Caco-2 (cell line): ENCODE measurements at places on chromosomes 7 and 10.
A peak's percentile ranks its signal among the peaks of the same experiment; 100 is the strongest.

DNA sequence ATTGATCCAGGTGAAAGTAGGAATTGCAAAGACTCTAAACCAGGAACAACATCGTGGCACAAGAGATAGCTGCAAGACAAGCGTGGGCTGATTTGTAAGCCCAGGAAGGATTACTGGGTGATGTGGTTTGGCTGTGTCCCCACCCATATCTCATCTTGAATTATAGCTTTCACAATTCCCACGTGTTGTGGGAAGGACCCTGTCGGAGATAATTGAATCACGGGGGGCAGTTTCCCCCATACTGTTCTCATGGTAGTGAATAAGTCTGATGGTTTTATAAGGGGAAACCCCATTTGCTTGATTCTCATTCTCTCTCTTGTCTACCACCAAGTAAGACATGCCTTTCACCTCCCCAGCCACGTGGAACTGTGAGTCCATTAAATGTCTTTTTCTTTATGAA is 59.5 kb downstream of the ST8SIA6 start:
- no peak overlapping the region for H3K4me3 ChIP-seq
- no peak for DNase-seq
- no peaks in the 10 kb centered on the region for H3K27me3 ChIP-seq

GRCh38 chr10:125721035-125721434 is 1.5 kb downstream of the EDRF1 start:
- no peak overlapping the region for H3K27ac ChIP-seq
- H3K4me3 ChIP-seq: peak overlapping the region; percentile 75
- no peaks in the 10 kb centered on the region for H3K27me3 ChIP-seq
- DNase-seq: no peak
- H3K36me3 ChIP-seq: peaks cover 2% of the 10 kb centered on the region; the same call in 1 of the 2 replicates

DNA sequence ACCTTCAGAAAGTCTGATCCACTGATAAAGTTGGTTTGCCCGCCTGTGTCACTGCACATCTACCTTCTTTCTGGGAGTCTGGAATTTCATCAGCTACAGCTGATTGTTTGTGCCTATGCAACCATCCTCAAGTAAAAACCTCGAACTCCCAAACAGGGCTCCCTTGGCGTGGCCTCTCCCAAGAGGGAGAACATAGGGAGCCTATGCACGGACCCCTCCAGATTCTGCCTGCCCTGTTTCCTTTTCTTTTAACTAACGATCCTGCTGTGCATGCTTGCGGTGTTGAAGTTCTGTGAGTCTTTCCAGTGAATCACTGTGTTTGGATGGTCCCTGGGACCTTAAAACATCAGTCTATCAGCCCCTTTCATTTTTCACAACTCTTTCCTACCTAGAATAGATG is 226.9 kb upstream of the SEMA3D start:
- H3K4me3 ChIP-seq: no peak overlapping the region
- no peak for DNase-seq
- no peaks in the 10 kb centered on the region; the same call in 1 of the 2 replicates for H3K36me3 ChIP-seq
- no peaks in the 10 kb centered on the region for H3K27me3 ChIP-seq

DNA sequence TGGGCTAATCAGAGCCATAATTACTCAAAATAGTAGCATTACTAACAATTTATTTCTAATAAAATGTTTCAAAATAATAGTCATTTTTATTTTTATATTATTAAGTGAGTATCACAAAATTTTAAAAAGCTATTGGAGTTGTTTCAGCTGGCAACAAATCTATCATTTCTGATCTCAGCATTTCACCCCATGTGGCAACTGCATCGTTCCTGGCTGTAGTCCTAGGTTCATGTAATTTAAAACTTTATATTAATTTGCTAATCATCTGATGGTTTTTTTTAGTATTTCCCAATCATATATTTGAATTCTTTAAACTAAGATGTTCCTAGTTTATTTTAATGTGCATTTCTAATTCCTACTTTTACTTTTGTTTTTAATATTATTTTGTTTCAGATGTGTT is 293.0 kb upstream of the AKR1E2 start:
- no peaks in the 10 kb centered on the region for H3K27me3 ChIP-seq
- H3K27ac ChIP-seq: no peak overlapping the region

DNA sequence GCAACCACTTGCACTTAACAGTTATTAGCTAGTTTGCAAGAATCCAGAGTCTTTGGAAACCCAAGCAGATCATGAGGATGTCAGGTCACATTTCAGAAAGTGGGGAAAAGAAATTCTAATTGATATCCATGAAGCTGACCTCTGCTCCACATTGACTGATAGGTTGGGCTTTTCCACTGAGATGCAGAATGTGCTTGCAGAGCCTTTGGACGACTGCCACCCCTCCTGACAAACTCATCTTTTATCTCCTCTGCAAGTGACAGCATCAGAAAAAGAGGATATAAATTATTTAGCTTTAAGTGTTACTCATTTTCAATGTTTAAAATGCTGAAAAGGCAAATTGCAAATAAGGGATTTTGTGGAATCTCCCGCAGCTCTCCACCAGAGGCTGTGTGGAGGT is 75.3 kb downstream of the C10orf90 start:
- H3K27ac ChIP-seq: no peak overlapping the region
- no peaks in the 10 kb centered on the region for H3K36me3 ChIP-seq
- DNase-seq: no peak
- H3K4me1 ChIP-seq: no peaks in the 10 kb centered on the region
- no peaks in the 10 kb centered on the region for H3K27me3 ChIP-seq

DNA sequence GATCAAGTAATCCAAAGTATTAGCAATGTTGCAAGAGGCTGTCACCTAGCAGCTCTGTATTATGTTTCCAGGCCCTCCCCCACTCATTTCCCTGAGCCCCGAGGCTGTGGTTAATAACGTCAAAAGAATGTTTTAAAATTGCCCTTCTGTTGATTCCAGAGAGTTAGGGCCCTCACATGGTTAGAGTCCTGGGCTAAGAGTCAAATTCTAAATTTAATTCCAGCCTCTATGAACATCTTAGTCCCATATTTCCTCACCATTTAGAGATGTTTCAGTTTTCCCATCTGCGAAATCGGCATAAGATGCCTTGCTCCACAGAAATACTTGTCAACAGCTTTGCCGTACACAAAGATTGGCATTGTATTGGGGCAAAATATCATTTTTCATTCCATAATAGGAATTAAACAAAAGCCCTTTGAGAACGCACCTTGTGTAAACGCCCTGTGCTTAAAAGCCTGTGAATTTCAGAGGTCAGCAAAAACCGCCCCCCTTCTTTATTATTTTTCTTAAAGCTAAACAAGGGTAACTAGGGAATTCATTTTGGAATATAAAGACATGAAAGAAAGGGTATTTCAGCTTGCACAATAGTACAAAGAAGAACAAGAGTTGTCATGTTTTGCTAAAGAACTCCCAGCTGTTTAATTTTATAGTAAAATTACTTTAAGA is 135.8 kb downstream of the ARID5B start:
- H3K27ac ChIP-seq: peak overlapping the region; percentile 83
- DNase-seq: peak; percentile 62
- H3K4me3 ChIP-seq: no peak overlapping the region
- no peaks in the 10 kb centered on the region for H3K27me3 ChIP-seq

GRCh38 chr7:16929146-16929762 is 47.5 kb upstream of the AGR3 start:
- peaks cover 2% of the 10 kb centered on the region; the same call in 1 of the 2 replicates for H3K36me3 ChIP-seq
- no peaks in the 10 kb centered on the region for H3K27me3 ChIP-seq
- H3K27ac ChIP-seq: no peak overlapping the region
- peaks cover 10% of the 10 kb centered on the region for H3K4me1 ChIP-seq
- no peak for DNase-seq

GRCh38 chr10:129677377-129677927 is 210.4 kb downstream of the MGMT start:
- DNase-seq: no peak
- H3K4me3 ChIP-seq: no peak overlapping the region

GRCh38 chr10:33423154-33423529 is 88.7 kb upstream of the NRP1 start:
- no peak for DNase-seq
- no peaks in the 10 kb centered on the region for H3K36me3 ChIP-seq
- no peaks in the 10 kb centered on the region for H3K4me1 ChIP-seq
- no peak overlapping the region for H3K27ac ChIP-seq
- no peak overlapping the region for H3K4me3 ChIP-seq
- H3K27me3 ChIP-seq: no peaks in the 10 kb centered on the region

DNA sequence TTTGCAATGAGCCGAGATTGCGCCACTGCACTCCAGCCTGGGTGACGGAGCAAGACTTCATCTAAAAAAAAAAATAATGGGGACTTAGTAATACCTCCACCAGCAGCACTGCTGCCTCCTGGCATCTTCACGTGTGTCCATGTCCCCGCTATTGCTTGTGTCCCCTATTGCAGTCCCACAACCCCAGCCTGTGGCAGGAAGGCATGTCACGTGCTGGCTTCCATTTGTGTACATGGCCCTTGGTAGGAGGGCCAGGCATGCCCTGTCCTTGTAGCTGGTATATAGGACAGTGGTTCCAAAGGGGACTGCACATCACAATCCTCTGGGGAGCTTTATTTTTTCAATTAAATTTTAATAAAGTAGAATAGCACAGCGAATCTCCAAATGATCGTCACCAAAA is 5.7 kb downstream of the ZNF783 start:
- DNase-seq: no peak
- H3K36me3 ChIP-seq: peaks cover 3% of the 10 kb centered on the region
- H3K27me3 ChIP-seq: no peaks in the 10 kb centered on the region
- H3K4me1 ChIP-seq: no peaks in the 10 kb centered on the region

DNA sequence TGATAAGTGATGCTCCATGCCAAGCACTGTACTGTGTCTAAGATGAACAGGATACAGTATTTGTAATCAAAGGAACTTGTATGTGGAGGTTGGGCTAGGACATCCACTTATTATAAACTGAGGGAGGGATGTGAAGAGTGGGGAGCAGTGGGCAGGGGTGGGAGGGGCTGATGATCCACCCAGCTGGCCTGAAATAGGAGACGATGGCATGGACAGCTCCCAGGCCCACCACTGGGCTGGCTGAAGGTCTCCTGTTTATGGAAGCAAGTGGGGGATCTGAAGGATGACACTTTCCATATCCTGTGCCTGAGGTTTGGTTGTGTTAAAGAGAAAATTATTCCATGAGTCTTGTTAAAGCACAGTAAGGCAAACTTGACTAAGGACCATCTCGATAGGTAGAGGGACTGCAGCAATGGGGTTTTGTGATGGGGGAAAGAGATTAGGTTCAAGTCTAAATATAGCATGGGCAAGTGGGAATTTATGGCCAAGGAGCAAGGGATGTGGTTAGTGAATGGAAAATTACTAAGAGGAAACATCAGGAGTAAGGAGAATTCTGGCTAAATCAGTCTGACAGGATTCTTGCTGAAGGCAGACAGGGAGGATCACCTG is 124.6 kb downstream of the CCNY start:
- no peak overlapping the region for H3K4me3 ChIP-seq
- H3K27me3 ChIP-seq: no peaks in the 10 kb centered on the region
- H3K36me3 ChIP-seq: no peaks in the 10 kb centered on the region
- no peak overlapping the region for H3K27ac ChIP-seq
- DNase-seq: no peak
- no peaks in the 10 kb centered on the region for H3K4me1 ChIP-seq

GRCh38 chr10:133565441-133566294 is at the start of gene SYCE1:
TSS of gene SYCE1 (minus strand) at chr10:133565583. CDS start at chr10:133565529, 54 bp downstream.
- DNase-seq: no peak
- H3K36me3 ChIP-seq: no peaks in the 10 kb centered on the region
- no peak within 1 kb of the TSS for H3K4me3 ChIP-seq
- no peaks in the 10 kb centered on the region for H3K27me3 ChIP-seq
- no peaks in the 10 kb centered on the region for H3K4me1 ChIP-seq

DNA sequence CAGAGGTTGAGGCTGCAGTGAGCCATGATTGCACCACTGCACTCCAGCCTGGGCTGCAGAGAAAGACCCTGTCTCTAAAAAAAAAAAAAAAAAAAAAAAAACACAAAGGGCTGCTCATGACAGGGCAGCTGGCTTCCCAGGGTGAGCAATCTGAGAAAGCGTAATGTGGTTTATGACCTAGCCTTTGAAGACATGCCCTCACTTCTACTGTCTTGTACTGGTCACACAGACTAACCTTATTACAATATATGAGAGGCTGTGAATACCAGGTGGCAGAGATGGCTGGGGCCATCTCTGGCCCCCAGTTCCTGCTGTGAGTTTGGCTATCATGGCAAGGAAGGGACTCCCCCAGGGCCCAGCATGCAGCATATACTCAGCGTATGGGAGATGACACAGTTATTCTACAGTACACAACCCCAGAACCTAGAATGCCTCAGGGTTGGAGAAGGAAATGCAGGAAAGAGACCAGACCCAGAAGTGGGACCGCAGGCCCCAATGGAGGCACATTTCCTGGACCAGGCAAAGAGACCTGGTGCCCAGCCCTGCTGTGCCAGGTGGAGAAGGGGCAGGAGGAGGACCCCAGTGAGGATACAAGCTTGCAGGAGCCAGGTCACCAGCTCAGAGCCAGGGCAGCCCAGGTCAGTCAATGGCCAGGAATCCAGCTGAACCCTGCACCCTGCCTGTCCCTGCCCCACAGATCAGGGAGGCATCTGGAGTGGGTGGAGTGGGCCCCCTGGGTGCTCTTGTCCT is 26.3 kb downstream of the NPTX2 start:
- no peaks in the 10 kb centered on the region for H3K36me3 ChIP-seq
- DNase-seq: no peak
- H3K27ac ChIP-seq: no peak overlapping the region
- no peaks in the 10 kb centered on the region for H3K27me3 ChIP-seq

DNA sequence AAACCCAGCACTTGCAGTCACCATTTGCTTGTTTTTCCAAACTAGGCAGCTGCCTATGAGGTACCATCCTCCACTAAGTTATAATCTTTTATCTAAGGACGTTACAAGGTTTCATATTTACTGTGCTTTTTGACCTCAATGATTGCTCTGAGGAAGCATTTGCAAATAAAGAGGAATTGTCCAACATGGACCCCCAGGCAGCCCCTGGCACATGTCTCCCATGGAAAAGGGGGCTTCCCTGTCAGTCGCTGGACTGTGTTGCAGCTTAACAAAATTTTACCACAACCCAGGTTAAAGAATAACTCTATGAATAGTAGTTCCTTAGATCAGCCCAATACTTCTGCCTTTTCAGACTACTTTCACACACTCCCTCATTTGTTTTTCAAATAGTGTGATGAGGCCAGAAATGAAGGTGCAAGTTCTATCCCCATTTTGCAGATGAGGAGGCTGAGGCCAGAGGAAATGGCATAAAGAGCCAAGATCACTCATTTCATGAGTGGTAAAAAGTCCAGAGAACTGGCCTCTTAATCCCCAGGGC is 52.8 kb upstream of the ZPBP start:
- H3K4me3 ChIP-seq: no peak overlapping the region
- DNase-seq: no peak
- H3K27me3 ChIP-seq: no peaks in the 10 kb centered on the region
- no peaks in the 10 kb centered on the region for H3K36me3 ChIP-seq
- H3K27ac ChIP-seq: no peak overlapping the region
